PC-9 (cell line): ENCODE measurements at places on chromosomes 16 and 17. TPM values are rescaled to one million over a fixed set of nuclear protein-coding genes. Genes with fewer than 3 reads are reported as not detected.

DNA sequence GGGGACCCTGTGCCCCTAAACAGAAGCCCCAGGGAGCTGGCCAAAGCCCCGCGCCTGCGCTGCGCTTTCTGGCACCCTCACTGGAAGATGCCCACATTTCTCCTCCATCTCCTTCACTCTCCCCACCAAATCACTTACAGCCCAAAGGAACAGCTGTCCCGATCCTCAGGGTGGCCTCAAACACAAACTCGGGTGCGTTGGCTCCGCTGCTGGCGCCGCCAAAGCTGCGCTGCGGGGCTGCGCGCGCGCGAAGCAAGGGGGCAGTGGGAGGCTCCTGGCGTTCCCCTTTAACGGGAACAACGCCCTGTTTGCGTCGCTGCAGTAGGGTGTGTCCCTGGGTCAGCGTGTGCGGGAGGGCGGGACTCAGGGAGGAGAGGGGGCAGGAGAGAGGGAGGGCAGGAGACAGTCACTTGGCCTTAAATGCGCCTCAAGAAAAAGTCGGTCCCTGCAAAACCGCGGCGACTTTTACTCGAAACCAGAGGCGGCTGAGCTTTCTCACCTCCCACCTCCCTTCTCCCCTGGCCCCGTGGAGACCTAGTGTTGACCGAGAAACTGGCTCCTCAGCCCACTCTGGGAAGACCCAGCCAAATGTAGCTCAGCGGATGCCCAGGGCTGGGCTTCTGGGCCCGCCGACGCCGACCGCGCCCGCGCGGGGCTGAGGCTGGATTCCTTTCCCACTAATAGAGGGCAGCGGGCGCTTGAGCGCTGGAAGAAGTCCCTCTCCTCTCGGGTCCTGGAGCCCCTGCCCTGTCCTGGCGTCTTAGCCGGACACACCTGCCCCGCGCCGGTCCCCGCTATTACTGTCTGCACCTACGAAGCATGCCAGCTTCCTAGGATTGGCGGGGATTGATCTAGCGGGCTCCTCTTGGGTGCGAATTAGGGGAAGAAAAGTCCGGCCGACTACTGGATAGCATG lies 2.6 kb downstream of the PMP22 start:
- H3K4me3 ChIP-seq, result no peak overlapping the region
- H3K4me1 ChIP-seq, result no peaks in the 10 kb centered on the region
- H3K27me3 ChIP-seq, result peaks cover 17% of the 10 kb centered on the region; the same call in 1 of the 2 replicates
- H3K27ac ChIP-seq, result no peak overlapping the region
- H3K36me3 ChIP-seq, result no peaks in the 10 kb centered on the region

DNA sequence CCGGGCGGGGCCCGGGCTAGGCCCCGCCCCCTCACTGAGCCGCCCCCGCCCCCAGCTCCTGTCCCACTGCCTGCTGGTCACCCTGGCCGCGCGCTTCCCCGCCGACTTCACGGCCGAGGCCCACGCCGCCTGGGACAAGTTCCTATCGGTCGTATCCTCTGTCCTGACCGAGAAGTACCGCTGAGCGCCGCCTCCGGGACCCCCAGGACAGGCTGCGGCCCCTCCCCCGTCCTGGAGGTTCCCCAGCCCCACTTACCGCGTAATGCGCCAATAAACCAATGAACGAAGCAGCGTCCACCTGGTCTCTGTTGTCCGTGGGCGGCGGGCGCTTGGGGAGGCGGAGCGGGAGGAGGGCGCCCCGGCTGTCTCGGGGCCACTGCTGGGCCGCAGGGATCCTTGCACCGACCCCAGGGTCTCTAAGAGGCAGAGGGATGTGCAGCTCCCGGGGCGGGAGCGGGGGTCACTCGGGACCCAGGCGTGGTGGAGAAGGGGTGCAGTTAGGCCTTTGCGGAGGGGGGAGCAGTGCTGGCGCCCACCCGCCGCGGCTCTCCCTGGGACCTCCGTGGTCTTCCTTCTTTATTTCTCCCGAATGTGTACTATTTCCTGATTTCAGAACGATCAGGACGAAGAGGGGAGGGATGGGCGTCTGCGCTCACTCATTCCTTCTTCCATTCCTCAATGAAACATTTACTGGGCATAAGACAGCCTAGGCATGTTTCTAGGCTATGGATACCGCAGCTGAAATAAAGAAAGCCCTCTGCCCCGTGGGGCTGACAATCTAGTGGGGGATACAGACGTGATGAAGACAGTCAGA lies 2.0 kb downstream of the HBZ start:
- H3K4me1 ChIP-seq, result peaks cover 5% of the 10 kb centered on the region; the same call in 1 of the 2 replicates
- DNase-seq, result no peak
- H3K27me3 ChIP-seq, result peaks cover 14% of the 10 kb centered on the region
- no peak overlapping the region for H3K27ac ChIP-seq
- H3K36me3 ChIP-seq, result no peaks in the 10 kb centered on the region

DNA sequence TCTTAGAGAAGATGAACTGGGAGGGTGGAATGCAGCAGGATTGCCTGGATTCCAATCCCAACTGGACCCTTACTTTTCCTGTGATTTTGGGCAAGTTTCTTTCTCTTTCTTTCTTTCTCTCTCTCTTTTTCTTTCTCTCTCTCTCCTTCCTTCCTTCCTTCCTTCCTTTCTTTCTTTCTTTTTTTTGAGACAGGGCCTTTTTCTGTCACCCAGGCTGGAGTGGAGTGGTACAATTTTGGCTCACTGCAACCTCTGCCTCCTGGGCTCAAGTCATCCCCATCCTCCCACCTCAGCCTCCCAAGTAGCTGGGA lies 20.5 kb downstream of the CDH1 start:
- H3K27ac ChIP-seq, result peak overlapping the region; percentile 98; the same call in 1 of the 2 replicates
- H3K27me3 ChIP-seq, result no peaks in the 10 kb centered on the region
- no peak overlapping the region for H3K4me3 ChIP-seq

DNA sequence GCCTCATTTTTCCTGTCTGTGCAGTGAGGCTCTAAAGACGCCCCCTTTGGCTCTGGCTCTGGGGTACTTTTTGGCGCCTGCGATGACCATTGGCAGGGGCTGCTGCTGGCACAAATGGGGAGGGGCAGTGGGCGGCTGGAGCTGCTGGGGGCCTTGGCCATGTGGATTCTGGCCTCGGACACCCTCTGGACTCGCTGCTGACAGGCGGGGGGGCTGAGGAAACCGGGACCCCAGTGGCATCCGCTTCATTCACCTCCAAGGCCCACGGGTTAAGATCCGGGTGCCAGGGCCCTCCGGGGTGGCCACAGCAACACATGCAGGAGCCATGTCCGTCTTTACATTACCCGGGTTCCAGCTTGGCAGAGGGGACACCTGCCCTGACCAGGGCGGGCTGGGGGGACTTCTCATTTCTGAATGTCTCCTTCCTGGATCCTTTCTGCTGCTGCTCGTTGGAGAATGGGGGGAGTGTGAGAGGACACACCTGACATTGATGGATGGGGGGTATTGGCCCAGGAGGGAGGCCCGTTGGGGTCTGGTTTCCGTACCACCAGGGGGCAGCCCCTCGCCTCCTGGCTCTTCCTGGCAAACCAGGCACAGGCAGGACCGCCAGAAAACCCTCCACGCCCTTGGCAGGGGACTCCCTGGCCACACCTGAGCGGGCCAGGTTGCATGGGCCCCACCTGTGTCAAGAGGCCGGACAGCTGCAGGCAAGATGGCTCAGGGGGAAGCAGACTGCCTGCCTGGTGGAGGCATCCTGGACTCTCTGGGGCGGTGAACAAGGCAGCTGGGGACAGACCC lies 21.8 kb downstream of the GSE1 start:
- H3K4me1 ChIP-seq, result no peaks in the 10 kb centered on the region
- no peaks in the 10 kb centered on the region; the same call in 1 of the 2 replicates for H3K36me3 ChIP-seq
- H3K27me3 ChIP-seq, result no peaks in the 10 kb centered on the region
- no peak overlapping the region for H3K27ac ChIP-seq
- no peak for DNase-seq

- H3K27me3 ChIP-seq, result peaks cover 7% of the 10 kb centered on the region; the same call in 1 of the 2 replicates
- no peaks in the 10 kb centered on the region for H3K36me3 ChIP-seq
- H3K27ac ChIP-seq, result no peak overlapping the region
- no peak overlapping the region for H3K4me3 ChIP-seq
- no peak for DNase-seq
- no peaks in the 10 kb centered on the region for H3K4me1 ChIP-seq
Observed at GRCh38 chr16:73124665-73125375, 76.9 kb upstream of the ZFHX3 start.

GRCh38 chr16:31181102-31181830 lies 1.3 kb downstream of the FUS start:
- peak overlapping the region; percentile 94; the same call in 1 of the 2 replicates for H3K27ac ChIP-seq
- peaks cover 22% of the 10 kb centered on the region for H3K4me1 ChIP-seq
- DNase-seq, result peak; percentile 31
- peak overlapping the region; percentile 83 for H3K4me3 ChIP-seq
- peaks cover 48% of the 10 kb centered on the region for H3K36me3 ChIP-seq

DNA sequence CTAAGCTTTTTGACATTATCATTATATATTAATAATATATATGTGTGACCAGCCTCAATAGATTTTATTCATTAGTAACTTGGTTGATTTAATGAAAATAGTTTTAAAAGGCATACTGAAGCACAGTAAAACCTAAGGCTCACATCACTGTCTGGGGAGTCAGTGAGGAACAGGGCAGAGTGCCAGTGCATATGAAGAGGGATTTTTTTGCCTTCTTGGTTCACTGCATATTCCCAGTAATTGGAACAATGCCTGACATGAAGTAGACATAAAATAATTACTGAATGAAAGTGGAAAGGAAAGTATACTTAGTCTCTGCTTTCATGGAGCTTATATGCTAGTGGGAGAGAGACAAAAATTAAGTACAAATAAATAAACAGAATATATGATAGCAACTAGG lies 81.1 kb downstream of the FTO start:
- H3K36me3 ChIP-seq, result no peaks in the 10 kb centered on the region
- no peak for DNase-seq
- H3K4me3 ChIP-seq, result no peak overlapping the region
- peaks cover 57% of the 10 kb centered on the region for H3K4me1 ChIP-seq
- no peaks in the 10 kb centered on the region for H3K27me3 ChIP-seq
- peak overlapping the region; percentile 48; the same call in 1 of the 2 replicates for H3K27ac ChIP-seq

- H3K27me3 ChIP-seq, result no peaks in the 10 kb centered on the region
- H3K27ac ChIP-seq, result no peak overlapping the region
- peaks cover 7% of the 10 kb centered on the region; the same call in 1 of the 2 replicates for H3K4me1 ChIP-seq
- no peak overlapping the region for H3K4me3 ChIP-seq
- DNase-seq, result no peak
Observed at GRCh38 chr17:81194941-81195901, 27.5 kb downstream of the CEP131 start.

DNA sequence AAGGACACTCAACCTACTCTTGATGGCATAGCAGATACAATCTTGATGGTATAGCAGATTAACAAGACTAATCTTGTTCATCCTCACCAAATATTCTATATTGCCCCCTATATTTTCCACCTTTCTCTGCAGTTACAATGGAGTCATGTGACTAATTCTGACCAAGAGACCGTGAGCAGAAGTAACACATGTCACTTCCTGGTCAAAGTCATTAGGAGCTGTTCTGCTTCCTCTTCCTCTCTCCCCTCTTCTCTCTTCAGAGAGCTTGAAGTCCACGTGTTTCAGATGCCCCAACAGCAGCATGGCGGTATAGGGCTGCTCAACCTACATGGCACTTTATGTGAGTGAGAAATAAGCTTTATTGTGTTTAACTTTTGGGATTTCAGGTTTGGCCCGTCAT lies 55.3 kb upstream of the ERCC4 start:
- no peak overlapping the region for H3K27ac ChIP-seq
- no peak for DNase-seq
- no peaks in the 10 kb centered on the region for H3K4me1 ChIP-seq
- H3K4me3 ChIP-seq, result no peak overlapping the region

CCL3 gene
- not detected in 2 replicates for total RNA-seq

TBC1D3 gene
- total RNA-seq, result not detected in 2 replicates

TSNAXIP1 gene
- 1.9 and 2.2 TPM in 2 replicates for total RNA-seq

DNA sequence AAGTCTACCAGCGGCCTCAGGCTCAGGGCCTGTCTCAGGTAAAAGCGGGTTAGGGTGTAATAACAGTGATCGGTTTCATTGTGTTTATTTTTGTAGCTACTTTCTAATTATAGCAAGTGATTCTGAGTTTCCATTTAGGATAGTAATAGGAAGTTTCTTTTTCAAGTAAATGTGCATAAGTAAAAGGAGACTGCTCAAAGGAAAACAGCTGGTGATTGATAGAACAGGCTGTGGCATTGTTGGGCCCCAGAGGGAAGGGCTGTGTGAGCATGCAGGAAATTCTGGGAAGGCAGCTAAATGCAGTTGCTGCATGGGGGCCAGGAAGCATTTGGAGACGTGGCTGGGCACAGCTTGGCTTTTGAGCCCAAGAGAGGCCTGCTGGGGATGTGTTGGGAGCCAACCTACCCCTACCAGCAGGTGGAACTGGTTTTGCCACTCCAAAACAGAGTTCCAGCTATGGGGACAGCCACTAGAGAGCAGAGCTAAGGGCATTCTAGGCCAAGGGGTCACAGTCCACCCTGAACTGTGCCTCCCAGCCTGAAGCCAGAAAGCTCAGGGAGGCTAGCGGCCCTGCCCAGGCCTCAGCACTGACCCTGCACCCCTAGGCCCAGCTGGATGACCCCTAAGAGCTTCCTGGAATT lies 12.6 kb downstream of the SNX20 start:
- DNase-seq, result peak; percentile 48
- no peaks in the 10 kb centered on the region for H3K36me3 ChIP-seq
- no peak overlapping the region for H3K4me3 ChIP-seq
- no peaks in the 10 kb centered on the region for H3K27me3 ChIP-seq

- no peak for DNase-seq
- H3K27me3 ChIP-seq, result no peaks in the 10 kb centered on the region
Observed at GRCh38 chr17:41629826-41630670, 5.7 kb upstream of the KRT17 start.

ZNF205 gene
- 17.4 and 18.0 TPM in 2 replicates for total RNA-seq

DNA sequence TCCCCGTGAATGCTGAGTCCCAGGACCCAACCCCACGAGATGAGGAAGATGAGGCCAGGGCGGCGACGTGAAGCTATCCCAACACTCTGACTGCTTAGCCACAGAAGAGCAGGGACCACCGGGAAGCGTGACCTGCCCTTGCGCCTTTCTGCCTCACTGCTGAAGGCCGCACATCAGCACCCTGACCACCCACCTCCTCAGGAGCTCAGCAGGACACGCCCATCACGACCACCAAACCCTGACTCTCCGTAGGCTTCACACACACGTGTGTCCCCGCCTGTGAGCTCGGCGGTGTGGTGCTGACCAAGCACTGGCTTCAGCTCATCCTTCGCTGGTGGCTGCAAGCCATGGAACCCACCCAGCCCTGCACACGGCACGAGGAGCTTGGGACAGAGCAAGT lies 97.8 kb downstream of the ZNF778 start:
- H3K27me3 ChIP-seq, result no peaks in the 10 kb centered on the region
- H3K4me3 ChIP-seq, result no peak overlapping the region

HAS3 gene
- 2.5 and 2.7 TPM in 2 replicates for total RNA-seq

KIF2B gene
- total RNA-seq, result not detected in 2 replicates

C1QTNF8 gene
- total RNA-seq, result not detected in 2 replicates

C17orf50 gene
- total RNA-seq, result not detected in 2 replicates

GRCh38 chr17:74951680-74952421 lies 16.2 kb downstream of the OTOP3 start:
- no peaks in the 10 kb centered on the region for H3K27me3 ChIP-seq
- H3K27ac ChIP-seq, result no peak overlapping the region
- H3K36me3 ChIP-seq, result 0 out of 2 replicates have a peak, but pooled peaks cover 4% of the 10 kb centered on the region
- no peak overlapping the region for H3K4me3 ChIP-seq
- DNase-seq, result no peak
- H3K4me1 ChIP-seq, result peaks cover 7% of the 10 kb centered on the region; the same call in 1 of the 2 replicates

NPB gene
- total RNA-seq, result 0.83 and 1.1 TPM in 2 replicates

GRCh38 chr17:12107905-12108304 lies 87.2 kb downstream of the MAP2K4 start:
- no peaks in the 10 kb centered on the region for H3K36me3 ChIP-seq
- no peaks in the 10 kb centered on the region for H3K4me1 ChIP-seq
- H3K4me3 ChIP-seq, result no peak overlapping the region
- no peaks in the 10 kb centered on the region for H3K27me3 ChIP-seq

- H3K36me3 ChIP-seq, result no peaks in the 10 kb centered on the region
- H3K27ac ChIP-seq, result no peak overlapping the region
- H3K27me3 ChIP-seq, result no peaks in the 10 kb centered on the region
- no peaks in the 10 kb centered on the region for H3K4me1 ChIP-seq
Observed at GRCh38 chr17:3978421-3979289, 14.4 kb upstream of the ATP2A3 start.
